Upper lobe of left lung (tissue), 6 donors: ENCODE measurements at places on chromosomes 7 and 10.

- H3K27me3 ChIP-seq, result no peaks in the 10 kb centered on the region
- DNase-seq, result no peak
- H3K27ac ChIP-seq, result no peak overlapping the region
- no peaks in the 10 kb centered on the region for H3K36me3 ChIP-seq
- peaks cover 3% of the 10 kb centered on the region for H3K4me1 ChIP-seq
Measured at GRCh38 chr7:128904381-128905197, 5.9 kb downstream of the KCP start.

DNA sequence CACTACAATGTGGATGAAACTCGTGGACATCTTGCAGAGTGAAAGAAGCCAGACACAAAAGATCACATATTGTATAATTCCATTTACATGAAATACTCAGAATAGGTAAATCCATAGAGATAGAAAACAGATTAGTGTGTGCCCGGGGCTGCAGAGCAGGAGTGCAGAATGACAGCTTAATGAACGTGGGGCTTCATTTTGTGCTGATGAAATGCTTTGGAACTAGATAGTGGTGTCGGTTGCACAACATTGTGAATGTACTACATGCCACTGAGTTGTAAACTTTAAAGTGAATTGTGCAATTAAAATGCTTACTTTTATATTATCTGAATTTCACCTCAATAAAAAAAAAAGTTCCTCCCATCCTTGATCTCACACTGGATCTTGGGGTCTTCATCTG, 31.8 kb upstream of the CARD11 start:
- no peaks in the 10 kb centered on the region for H3K36me3 ChIP-seq
- no peak for DNase-seq
- H3K27ac ChIP-seq, result no peak overlapping the region
- H3K27me3 ChIP-seq, result no peaks in the 10 kb centered on the region

- H3K27ac ChIP-seq, result no peak overlapping the region
- H3K36me3 ChIP-seq, result no peaks in the 10 kb centered on the region
- DNase-seq, result no peak
- no peaks in the 10 kb centered on the region for H3K4me1 ChIP-seq
Measured at GRCh38 chr7:130419658-130420057, 21.2 kb downstream of the CEP41 start.

DNA sequence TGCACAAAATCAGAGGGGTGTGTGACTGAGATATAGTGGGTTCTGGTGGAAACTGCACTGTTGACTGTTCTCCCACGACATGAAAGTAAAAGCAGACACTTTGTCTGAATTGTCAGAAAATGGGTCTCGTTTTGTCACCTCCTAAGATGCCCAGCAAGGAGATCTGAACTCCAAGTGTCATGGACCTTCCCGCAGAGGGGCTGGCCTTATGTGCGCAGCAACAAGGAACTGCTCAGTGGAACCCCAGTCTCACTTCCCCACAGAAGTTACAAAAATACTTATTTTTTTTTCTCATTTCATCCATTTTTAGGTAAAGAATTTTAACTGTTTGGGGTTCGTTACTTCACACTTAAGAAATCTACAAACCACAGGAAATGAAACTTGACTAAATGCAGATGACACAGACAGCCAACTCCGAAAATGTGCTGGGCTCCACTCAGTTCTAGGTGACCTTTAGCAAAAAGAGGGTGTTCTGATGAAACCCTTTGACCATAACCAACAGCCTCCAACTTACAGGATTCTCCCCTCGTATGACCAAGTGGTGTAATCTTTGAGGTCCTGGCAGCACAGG, 115.0 kb downstream of the FAM107B start:
- no peaks in the 10 kb centered on the region for H3K27me3 ChIP-seq
- H3K36me3 ChIP-seq, result no peaks in the 10 kb centered on the region
- peak overlapping the region; percentile 9 for H3K27ac ChIP-seq
- H3K4me1 ChIP-seq, result no peaks in the 10 kb centered on the region
- H3K4me3 ChIP-seq, result no peak overlapping the region
- DNase-seq, result peak; percentile 66

DNA sequence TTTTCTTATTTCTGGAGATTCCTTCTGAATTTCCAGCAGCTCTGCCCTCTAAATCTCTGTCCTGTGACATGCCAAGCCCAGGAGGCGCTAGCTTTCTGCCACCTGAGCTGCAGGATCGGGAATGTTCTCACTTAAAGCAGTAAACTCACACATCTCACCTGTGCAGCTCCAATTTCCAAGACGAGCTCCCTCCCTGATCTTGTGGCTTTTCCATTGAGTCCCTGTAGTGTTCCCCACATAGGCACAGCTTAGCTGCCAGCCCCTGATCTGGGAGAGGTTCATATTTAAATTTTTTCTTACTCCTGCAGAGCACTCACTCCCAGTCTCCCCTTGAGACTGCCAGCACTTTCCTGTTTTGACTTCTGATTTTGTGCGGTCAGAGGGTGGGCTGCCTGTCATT, 479.3 kb downstream of the GLRX3 start:
- no peak overlapping the region for H3K27ac ChIP-seq
- no peak for DNase-seq
- H3K36me3 ChIP-seq, result no peaks in the 10 kb centered on the region
- no peaks in the 10 kb centered on the region for H3K27me3 ChIP-seq

- H3K36me3 ChIP-seq, result peaks cover 36% of the 10 kb centered on the region
- peaks cover 38% of the 10 kb centered on the region for H3K4me1 ChIP-seq
- H3K27ac ChIP-seq, result peak overlapping the region; percentile 89
- DNase-seq, result peak; percentile 42
Measured at GRCh38 chr7:100825215-100825671, 2.1 kb downstream of the EPHB4 start.

DNA sequence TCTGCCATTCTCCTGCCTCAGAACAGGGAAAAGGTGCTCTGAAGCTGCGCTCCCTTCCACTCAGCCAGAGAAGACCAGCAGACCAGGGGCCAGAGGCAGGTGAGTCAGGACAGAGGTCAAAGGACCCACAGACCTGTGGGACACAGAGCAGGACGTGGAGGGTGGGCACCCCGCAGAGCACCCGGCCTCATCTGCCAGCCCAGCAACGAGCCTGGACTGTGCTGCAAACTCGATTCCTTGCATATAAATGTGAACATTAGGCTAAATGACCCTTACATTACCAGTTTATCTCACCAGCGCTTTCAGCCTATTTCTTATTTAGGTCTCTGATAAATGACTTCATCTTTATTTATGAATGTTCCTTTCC, 50.1 kb downstream of the PTPRN2 start:
- no peaks in the 10 kb centered on the region for H3K36me3 ChIP-seq
- H3K4me1 ChIP-seq, result no peaks in the 10 kb centered on the region
- no peak overlapping the region for H3K27ac ChIP-seq
- H3K4me3 ChIP-seq, result no peak overlapping the region
- no peaks in the 10 kb centered on the region for H3K27me3 ChIP-seq

- no peak overlapping the region for H3K27ac ChIP-seq
- no peaks in the 10 kb centered on the region for H3K4me1 ChIP-seq
- no peak for DNase-seq
Measured at GRCh38 chr7:78379148-78379547, 580.6 kb downstream of the PHTF2 start.

GRCh38 chr7:157276731-157277562, 59.9 kb upstream of the DNAJB6 start:
- H3K4me1 ChIP-seq, result peaks cover 28% of the 10 kb centered on the region
- no peak overlapping the region for H3K4me3 ChIP-seq
- no peaks in the 10 kb centered on the region for H3K36me3 ChIP-seq
- no peak overlapping the region for H3K27ac ChIP-seq
- DNase-seq, result no peak

- no peaks in the 10 kb centered on the region for H3K36me3 ChIP-seq
- no peak overlapping the region for H3K27ac ChIP-seq
- H3K4me1 ChIP-seq, result no peaks in the 10 kb centered on the region
- H3K27me3 ChIP-seq, result no peaks in the 10 kb centered on the region
- no peak overlapping the region for H3K4me3 ChIP-seq
Measured at GRCh38 chr7:12064586-12065127, 146.4 kb upstream of the TMEM106B start.

GRCh38 chr10:121335386-121335925, 262.8 kb downstream of the FGFR2 start:
- no peaks in the 10 kb centered on the region for H3K36me3 ChIP-seq
- DNase-seq, result no peak
- H3K4me1 ChIP-seq, result peaks cover 2% of the 10 kb centered on the region
